ENCODE measurements at places on chromosomes 11 and 22. TPM values are rescaled to one million over a fixed set of nuclear protein-coding genes. Genes with fewer than 3 reads are reported as not detected.

DNA sequence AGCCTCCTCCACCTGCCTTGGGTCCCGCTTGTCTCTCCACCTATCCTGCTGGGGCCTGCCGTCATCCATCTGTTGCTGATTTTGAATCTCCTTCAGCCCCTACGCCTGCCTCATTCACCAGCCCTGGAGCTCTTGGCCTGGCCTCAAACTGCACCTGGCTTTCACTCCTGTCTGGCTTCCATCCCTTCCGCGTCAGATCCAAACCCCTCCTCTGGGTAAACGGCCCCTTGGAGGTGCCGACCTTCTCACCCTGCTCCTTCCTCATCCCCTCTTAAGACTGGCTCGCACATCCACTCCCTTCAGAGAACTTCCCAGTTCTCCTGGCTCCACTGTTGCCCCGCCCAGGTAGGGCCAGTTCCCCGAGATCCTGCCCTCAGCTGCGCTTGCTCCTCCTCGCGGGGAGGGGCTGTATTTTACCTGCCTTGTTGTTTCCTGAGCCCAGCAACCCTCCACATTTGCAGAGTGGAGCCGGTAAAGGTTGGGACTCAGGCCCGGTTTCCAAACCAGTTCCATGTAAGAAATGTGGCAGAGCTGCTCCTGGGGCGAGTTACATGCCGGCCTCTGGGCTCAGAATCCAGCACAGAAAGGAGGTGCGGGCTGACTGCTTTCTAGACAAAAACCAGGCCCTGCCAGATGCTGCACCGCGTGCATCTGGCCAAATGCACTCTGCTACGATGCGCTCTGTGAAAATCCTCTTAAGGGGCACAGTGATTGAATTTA is 13.9 kb upstream of the SHANK2 start:
- H3K4me3 ChIP-seq, result no peak overlapping the region
- H3K4me1 ChIP-seq, result peaks cover 13% of the 10 kb centered on the region
- no peaks in the 10 kb centered on the region for H3K27me3 ChIP-seq
- no peaks in the 10 kb centered on the region for H3K36me3 ChIP-seq
- no peak for DNase-seq

DNA sequence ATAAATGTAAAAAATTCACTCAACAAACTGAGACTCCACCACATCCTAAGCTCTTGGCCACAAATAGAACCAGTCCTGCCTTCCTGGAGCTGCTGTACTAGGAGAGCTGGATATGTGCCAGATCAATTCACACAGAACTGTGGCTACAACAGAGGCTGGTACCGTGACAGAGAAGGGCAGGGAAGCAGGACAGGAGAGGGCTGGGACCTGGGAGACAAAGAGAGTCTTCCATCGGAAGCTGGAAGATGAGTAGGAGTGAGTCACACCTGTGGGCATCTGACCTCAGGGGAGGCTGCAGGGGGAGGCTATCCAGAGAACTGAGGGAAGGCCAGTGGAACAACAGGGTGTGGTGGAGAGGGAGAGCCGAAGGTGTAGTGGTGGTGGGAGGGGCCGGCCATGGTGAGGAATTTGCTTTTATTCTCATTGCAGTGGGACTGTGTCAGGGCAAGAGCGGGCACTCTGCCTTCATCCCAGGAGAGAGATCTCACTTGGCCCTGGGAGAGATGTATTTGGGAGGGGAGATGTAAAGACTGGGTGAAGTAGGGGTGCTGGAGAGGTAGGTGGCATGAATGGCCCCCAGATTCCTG is 1.9 kb upstream of the LTBP3 start:
- peak; percentile 98 for DNase-seq
- H3K27me3 ChIP-seq, result no peaks in the 10 kb centered on the region
- H3K36me3 ChIP-seq, result no peaks in the 10 kb centered on the region
- peaks cover 54% of the 10 kb centered on the region for H3K4me1 ChIP-seq
- peak overlapping the region; percentile 28 for H3K4me3 ChIP-seq
- H3K27ac ChIP-seq, result peak overlapping the region; percentile 91

PATE4 gene
- total RNA-seq, result not detected

- no peak overlapping the region for H3K4me3 ChIP-seq
- no peak overlapping the region for H3K27ac ChIP-seq
- no peaks in the 10 kb centered on the region for H3K27me3 ChIP-seq
- H3K4me1 ChIP-seq, result no peaks in the 10 kb centered on the region
- H3K36me3 ChIP-seq, result no peaks in the 10 kb centered on the region
- no peak for DNase-seq
Observed at GRCh38 chr11:2653198-2653551, 46.6 kb downstream of the KCNQ1OT1 start.

GRCh38 chr11:93689240-93689639 is 27.8 kb downstream of the CEP295 start:
- peak; percentile 10 for DNase-seq
- H3K27ac ChIP-seq, result no peak overlapping the region
- no peaks in the 10 kb centered on the region for H3K27me3 ChIP-seq
- H3K36me3 ChIP-seq, result peaks cover 60% of the 10 kb centered on the region
- no peak overlapping the region for H3K4me3 ChIP-seq

ZNHIT2 gene
- 59.0 TPM for total RNA-seq
